ENCODE measurements at places on chromosomes 6 and 20.
A peak's percentile ranks its signal among the peaks of the same experiment; 100 is the strongest.

- DNase-seq = no peak
Observed at GRCh38 chr6:81842254-81842653, 89.8 kb upstream of the TENT5A start.

GRCh38 chr20:45459606-45460005 is 9.9 kb upstream of the WFDC2 start:
- DNase-seq = no peak

DNA sequence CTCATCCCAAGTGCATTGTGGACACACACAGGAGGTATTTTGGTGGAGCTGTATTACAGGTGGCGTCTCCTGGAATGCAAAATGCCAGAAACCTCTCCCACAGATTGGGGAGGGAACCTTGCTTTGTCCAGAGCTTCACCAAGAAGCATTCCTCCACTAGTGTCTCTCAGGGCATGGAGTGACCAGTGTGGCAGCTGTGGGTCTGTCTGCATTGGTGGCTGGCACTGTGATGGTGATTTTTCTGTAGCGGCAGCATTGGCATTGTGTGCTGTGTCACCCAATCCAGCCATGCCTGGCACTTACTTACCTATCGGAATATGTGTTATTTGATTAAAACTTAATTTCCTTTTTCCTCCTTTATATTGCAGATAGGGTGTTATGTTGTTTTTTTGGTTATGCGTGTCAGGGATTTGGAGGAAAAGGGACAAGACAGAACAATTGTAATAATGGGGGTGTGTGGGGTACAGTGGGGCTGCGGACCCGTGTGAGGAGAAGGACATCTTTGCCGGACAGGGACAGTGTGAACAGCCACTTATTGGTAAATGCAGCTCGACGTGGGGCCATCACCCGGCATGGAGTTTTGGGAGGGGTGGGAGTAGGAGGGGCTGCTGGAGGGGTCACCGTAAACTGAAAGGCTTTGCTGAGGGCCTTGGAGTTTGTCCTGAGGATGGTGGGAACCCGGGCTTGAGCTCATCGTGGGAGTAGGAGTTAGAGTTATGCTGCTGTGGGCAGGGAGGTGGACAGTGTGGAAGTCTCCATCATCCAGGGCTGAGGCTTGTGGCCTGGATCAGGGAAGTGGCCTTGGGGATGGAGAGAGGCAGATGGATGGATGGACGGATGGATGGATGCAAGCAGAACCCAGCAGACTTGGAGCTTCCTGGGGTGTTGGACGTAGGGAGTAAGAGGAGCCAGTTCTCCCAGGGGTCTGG is 105.0 kb downstream of the SYCP2 start:
- no peak for DNase-seq

- DNase-seq = no peak
Observed at GRCh38 chr20:10668677-10669368, 5.0 kb downstream of the JAG1 start.

DNA sequence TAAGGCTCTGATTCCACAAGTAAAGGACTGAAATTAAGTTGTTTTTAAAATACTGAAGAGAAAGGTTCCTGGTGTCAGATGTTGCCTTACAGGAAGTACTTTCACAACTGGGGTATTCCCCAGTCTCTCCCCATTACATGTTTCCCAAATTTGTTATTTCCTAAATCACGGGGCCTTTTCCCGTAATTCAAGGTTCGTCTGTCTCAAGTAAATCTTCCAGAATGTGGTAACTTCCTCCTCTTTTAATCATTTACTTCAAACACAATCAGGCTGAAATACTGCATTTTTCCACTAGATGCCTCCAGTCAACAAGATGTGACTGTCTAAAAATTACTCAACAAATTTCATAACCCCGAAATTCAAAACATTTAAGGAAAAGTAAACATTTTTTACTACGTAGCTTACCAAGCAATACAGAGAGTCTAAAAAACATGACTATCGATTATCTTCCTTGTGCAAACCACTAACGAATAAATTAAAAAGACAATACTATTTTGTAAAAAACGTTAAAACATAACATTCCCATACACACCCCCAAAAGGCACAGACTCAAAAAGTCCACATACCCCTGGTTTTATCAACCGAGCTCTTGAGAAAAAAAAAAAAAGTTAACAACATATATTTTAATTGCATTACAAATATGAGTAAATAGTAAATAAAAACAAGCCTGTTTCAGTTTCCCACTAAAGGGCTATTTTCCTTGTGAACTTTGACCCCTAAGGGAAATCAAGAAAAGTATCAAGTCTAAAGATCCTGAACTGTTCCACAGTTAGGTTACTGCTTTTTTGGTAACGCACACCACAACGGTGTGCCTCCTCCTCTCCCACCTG is 1.7 kb downstream of the SOD2 start:
- DNase-seq = no peak

GRCh38 chr20:62215020-62215990 is 4.8 kb downstream of the HRH3 start:
- no peak for DNase-seq

- DNase-seq = no peak
Observed at GRCh38 chr20:1467082-1467354, 369 bp upstream of the NSFL1C start.

- DNase-seq = no peak
Observed at GRCh38 chr6:100235631-100236030, 229.1 kb downstream of the SIM1 start.

GRCh38 chr6:45922728-45923351 is 92.8 kb downstream of the CLIC5 start:
- peak; percentile 49 for DNase-seq

DNA sequence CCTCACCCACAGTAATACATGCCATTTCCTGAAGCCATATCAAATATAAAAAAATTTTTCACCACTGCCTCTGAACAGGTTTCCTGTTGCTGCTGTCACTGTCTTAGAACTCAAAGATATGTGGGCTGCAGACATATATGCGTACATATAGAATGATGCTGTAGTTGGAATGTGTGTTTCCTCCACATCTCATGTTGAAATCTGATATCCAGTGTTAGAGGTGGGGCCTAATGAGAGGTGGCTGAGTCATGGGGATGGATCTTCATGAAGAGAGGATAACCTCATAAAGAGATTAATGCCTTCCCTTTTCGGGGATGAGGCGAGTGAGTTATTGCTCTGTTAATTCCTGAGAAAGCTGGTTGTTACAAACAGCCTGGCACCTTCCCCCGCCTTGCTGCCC is 7.7 kb upstream of the SCP2D1 start:
- no peak for DNase-seq

Measured in CD4-positive, alpha-beta T cell treated with Interferon gamma for 1 hour (primary cell).